ENCODE measurements at places on chromosomes 6 and 20.

- peak; percentile 49 for ATAC-seq
Observed at GRCh38 chr6:30238178-30238795, 25.1 kb upstream of the TRIM26 start.

DNA sequence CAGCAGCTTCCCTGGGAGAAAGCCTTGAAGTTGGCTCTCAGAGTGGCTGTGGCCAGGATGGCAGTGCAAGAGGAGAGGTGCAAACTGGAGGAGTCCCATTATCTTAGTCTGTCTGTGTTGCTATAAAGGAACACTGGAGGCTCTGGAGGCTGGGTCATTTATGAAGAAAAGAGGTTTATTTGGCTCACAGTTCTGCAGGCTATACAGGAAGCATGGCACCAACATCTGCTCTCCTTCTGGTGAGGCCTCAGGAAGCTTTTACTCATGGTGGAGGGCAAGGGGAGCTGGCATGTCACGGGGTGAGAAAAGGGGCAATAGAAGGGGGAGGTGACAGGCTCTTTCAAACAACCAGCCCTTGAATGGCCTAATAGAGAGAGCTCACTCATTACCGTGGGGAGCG lies 47.1 kb downstream of the PSMG4 start:
- no peak for ATAC-seq

DNA sequence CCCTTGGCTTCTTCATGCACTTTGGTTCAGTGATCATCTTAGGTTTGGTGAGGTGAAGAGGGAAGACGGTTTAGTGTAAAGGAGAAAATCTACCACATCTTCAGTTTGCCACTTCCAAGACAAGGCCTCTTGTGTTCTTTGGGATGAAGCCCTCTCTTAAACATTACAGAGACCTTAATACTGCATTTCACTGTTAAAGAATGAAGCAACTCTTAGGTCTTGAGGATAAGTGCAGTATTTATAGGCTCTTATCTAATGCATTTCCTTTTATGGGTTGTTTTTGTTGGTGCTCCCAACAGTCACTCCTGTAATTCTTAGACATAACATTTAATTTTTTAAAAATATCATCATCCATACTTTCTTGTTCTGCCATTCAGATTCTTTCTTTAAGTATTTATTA lies 139.9 kb upstream of the LAMP5 start:
- no peak for ATAC-seq

GRCh38 chr6:113894712-113895674 lies 37.8 kb downstream of the MARCKS start:
- ATAC-seq, result peak; percentile 80

- ATAC-seq, result no peak
Observed at GRCh38 chr20:48492015-48492714, 335.6 kb downstream of the PREX1 start.

- ATAC-seq, result no peak
Observed at GRCh38 chr6:23523771-23524170, 602.2 kb upstream of the NRSN1 start.

DNA sequence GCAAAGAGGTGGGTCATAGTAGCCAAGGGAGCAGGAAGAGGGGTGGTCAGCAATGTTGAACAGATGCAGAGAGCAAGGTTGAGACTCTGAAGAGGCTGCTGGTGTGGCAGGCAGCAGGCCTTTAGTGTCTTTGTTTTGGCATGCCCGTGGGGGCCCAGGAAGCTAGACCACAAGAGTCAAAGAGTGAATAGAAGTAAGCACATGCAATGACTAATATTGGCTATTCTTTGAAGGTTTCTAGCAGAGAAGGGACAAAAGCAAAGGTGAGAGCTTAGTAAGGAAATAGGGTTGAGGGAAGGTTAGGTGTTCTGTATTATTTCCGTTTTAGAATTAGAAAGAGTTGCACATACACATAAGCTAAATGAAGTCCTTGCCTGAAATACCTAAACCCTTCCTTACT lies 18.8 kb downstream of the TDRD6 start:
- ATAC-seq, result no peak

DNA sequence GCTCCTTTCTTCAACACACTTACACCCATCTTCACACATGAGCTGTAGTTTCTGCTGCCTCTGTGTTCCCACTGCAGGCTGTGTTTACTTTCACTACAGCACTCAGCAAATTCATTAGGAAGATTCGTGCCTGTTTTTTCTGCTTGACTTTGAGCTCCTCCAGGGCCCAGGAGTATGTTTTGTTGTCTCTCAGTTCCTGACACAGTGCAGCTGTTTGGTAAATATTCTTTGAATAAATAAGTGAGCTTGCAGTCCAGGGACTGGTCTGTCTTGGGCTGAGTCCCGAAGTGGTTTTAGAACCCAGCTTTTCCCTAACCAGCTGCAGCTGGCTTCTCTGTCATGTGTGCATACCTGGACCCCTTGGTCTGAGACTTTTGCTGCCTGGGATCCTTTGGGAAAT lies 46.6 kb upstream of the CCN6 start:
- ATAC-seq, result peak; percentile 19

GRCh38 chr6:37985355-37985754 lies 165.8 kb downstream of the ZFAND3 start:
- ATAC-seq, result no peak

DNA sequence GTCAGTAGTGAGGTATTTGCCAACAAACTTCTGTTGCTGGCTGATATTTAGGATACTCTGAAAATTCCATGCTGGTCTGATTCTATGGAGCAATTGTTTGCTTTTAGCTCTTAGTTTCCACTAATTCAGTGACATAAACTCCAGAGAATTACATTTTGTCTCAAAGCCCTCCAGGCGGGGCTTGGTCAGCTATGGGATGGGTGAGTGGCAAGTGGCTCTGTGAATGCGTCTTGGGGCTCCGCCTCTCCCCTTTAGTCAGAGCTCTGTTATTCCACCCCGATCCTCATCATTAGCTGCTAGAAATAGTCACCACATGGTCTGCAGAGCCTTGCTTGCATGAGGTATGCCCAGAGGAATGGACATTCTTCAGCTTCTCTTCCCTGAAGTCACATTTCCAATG lies 540.6 kb downstream of the QKI start:
- ATAC-seq, result no peak

GRCh38 chr6:145507239-145507638 lies 228.1 kb downstream of the EPM2A start:
- no peak for ATAC-seq

- ATAC-seq, result no peak
Observed at GRCh38 chr6:20370801-20371200, 30.9 kb upstream of the E2F3 start.

DNA sequence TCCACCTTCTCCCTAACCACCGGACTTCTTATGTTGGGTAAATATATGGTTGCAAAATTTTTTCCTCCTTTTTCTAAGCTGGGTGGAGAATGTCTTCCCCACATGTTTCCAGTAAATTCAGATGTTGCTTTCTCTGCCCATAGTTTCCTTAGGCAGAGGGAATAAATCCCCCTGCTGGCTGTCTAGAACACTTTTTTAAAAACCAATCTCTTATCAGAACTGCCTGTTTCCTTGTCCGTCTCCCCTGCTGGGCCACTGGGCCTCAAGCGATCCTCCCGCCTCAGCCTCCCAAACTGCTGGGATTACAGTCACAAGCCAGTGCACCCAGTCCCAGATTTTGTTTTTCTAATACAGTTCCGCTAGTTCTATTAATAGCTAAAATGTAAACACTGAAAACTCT lies 9.9 kb upstream of the WFDC2 start:
- ATAC-seq, result no peak

DNA sequence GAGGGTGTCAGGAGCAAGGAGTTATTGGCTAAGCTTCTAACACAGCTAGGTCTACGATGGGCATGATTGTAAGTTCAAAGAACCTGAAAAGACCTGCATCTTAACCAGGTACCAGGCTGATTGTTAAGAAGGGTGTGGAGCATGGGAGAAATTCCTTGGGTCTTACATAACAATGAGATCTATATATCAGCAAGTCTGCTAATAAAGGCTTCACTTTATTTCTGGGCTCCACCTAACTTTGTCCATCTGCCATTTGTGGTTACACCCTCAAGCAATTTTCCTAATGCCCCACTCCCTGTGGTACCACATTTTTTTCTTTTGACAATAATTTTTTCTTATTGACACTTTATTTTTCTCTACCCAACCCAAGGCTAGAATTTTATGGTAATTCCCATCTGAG lies 223.5 kb upstream of the JAG1 start:
- no peak for ATAC-seq

DNA sequence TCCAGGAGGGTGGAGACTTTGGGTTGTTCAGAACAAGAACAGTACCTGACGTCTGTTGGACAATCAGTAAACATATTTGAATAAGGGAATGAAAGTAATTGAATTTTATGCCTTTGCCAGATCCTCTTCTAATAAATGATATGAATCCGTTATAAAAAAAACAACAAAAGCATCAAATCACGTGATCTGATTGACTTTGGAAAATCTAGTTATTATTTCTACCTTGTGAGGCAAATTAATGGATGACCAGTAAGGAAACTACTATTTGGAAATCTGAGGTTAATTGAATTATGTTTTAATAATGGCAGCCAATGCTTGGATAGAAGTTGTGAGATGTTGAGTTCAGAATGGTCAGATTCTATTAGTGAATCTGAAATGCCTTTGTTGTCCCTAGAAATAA lies 399.5 kb downstream of the TFAP2B start:
- no peak for ATAC-seq

DNA sequence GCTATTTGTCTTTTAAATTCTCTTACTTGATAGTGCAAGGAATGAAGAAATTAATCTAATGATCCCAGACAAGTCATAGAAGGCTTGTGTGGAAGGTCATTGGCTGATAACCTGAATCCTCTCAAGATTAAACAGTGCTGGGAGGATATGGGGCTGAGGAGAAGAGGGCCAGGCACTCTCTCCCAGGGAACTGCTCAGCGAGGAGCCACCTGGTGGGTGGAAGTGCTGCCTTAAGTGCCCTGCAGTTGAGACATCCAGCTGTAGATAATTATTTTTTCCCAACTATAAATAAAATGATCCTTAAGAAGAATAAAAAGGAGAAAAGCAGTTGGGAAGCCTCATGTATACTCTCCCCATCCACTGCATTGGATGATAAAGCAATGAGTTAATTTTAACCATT lies 47.9 kb downstream of the BTBD3 start:
- ATAC-seq, result no peak

GRCh38 chr6:169857343-169858292 lies 106.2 kb downstream of the ERMARD start:
- no peak for ATAC-seq

Measured in SK-N-SH treated with all-trans-retinoic acid at 6 μM for 48 hours (cell line).